ENCODE measurements at places on chromosomes 12 and 14.

DNA sequence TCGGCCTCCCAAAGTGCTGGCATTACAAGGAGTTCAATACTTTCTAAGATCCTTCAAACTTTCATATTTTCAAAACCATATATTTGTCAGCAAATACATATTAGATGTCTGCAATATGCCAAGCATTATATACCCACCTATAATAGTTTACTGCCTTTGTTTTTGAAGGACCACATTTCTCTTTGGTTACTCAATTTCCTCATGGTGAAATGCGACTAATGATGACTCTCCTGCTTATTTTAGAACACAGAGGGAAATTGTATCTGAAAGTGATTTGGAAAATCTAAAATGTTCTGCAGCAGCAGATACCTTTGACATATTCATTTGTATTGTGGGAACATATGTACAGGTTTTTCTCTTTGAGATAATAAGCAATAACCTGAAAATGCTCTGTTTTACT, 2.7 kb upstream of the CNTN1 start:
- DNase-seq = no peak

GRCh38 chr12:129622566-129622965, 281.3 kb downstream of the TMEM132D start:
- DNase-seq = no peak

DNA sequence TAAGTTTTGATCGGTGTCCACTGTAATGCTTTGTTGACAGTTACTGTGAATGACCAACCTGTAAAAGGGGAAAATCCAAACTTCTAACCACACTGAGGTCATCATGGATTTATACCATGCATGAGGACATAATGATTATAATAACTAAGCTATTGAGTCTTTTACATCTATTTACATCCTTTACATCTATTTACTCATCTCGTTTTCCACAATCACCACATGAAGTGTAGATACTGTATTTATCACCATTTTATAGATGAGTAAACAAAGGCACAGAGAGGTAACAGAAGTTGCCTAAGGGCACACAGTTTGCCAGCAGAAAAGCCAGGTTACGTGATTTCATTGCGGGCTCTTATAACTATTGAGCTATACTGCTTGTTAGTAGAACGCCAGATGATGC, 27.9 kb upstream of the EID3 start:
- DNase-seq = no peak

GRCh38 chr14:74685921-74686678, 26.8 kb downstream of the AREL1 start:
- no peak for DNase-seq

- DNase-seq = no peak
Observed at GRCh38 chr14:28774764-28775735, 8.5 kb downstream of the FOXG1 start.
